M059J (cell line): ENCODE measurements at places on chromosomes 12 and 14.
A peak's percentile ranks its signal among the peaks of the same experiment; 100 is the strongest.

- no peak for DNase-seq
These were observed 6.5 kb upstream of the CDK2AP1 start for GRCh38 chr12:123278101-123278627.

DNA sequence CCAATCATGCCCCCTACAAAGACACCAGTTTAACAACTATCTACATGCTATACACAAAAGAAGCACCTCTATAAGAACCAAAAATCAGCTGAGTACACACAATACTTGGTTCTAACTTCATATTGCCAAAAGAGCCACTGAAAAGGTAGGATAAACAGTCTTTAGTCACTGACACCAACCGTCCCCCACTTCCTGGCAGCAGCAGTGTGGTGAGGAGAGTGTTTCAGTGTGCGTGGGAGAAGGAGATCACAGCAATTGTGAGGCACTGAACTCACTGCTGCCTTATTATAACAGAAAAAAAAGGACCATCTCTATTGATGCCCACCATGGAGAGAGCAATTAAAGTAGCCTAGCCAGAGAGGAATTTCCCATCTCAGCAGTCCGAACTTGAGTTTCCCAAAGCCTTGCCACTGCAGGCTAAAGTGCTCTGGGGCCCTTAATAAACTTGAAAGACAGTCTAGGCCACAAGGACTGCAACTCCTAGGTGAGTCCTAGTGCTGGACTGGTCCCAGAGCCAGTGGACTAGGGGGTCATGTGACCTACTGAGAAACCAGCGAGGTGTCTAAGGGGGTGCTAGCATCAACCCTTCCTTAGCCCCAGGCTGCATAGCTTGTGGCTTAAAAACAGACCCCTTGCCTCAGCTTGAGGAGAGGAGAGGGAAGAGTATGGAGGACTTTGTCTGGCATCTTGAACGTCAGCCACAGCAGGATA, 37.1 kb upstream of the LMNTD1 start:
- no peak for DNase-seq

- peak; percentile 89 for DNase-seq
These were observed 348.3 kb downstream of the ZFP36L1 start for GRCh38 chr14:68444449-68445168.

DNA sequence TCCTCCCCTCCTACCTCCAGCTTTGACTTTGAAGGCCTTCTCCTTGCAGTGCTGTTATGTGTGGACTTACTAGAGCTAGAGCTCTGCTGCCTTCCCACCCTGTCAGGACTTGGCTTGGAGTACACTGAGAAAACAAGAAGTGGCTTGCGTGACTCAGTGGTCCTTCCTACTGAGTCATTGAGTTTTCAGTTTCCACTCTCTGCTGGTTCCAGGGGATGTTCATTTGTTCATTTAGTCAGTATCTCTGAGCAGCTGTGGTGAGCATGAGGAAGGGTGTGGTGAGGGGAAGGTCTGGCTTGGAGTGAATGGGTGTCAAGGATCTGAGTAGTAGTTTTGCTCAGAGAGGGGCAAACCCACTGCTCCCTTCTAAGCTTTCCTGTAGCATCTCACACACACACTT, 17.2 kb upstream of the ELK3 start:
- peak; percentile 32 for DNase-seq

DNA sequence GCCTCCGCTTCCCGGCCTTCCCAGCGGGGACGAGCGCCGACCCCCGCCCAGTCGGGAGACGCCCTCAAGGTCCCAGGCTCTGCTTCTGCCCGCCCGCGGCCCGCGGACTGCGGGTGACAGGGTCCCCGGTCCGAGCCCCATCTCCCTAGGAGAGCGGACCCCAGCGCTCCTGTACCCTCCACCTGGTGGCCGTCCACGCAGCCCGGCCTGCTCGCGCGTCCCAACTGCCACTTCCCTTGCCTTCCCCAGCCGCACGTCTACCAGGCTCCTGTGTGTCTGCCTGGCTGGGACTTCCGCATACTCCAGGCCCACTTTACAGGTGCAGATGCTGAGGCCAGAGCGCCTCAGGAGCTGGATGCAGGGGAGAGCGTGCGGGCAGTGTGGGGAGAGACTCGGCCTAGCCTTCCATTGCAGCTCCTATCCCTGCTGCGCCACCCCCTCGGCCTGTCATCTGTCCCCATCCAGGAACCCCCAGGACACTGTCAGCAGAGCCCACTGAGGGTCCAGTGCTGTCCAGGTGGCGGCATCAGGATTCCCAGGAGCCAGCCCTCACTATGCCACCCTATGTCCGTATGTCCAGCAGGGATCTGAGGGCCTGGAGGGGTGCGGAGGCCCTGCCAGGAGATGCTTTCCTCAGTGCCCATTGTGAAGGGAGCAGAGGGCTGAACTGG, 8.0 kb upstream of the ANKRD9 start:
- DNase-seq: no peak

- peak; percentile 69 for DNase-seq
These were observed 5.2 kb upstream of the FOS start for GRCh38 chr14:75273272-75274049.

DNA sequence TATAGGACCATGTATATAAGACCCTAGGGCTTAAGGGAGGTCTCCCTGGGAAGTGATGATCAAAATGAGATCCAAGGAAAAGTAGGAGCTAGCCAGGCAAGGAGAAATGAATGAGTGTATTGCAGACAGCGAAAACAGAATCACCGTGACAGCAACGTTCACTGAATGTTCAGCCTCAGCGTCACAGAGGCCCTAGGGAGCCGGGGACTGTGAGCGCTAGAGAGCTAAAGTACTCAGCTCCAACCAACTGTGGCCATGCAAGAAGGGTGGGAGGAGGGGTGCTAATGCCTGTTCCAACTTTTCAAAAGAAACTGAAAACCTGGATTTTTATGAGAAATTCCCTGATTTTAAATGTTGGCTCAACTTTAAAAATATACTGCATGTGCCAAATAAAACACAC, 105.5 kb upstream of the CCND2 start:
- no peak for DNase-seq

GRCh38 chr12:20625531-20625930, 69.6 kb upstream of the SLCO1C1 start:
- no peak for DNase-seq
